GM12892 (cell line): ENCODE measurements at places on chromosomes 5 and 9.

GRCh38 chr9:77922591-77922990 lies 109.0 kb downstream of the GNAQ start:
- no peak for DNase-seq

- no peak for DNase-seq
Measured at GRCh38 chr5:39867923-39868322, 443.1 kb upstream of the DAB2 start.

- DNase-seq, result no peak
Measured at GRCh38 chr9:114671605-114672004, 10.4 kb downstream of the TEX48 start.

DNA sequence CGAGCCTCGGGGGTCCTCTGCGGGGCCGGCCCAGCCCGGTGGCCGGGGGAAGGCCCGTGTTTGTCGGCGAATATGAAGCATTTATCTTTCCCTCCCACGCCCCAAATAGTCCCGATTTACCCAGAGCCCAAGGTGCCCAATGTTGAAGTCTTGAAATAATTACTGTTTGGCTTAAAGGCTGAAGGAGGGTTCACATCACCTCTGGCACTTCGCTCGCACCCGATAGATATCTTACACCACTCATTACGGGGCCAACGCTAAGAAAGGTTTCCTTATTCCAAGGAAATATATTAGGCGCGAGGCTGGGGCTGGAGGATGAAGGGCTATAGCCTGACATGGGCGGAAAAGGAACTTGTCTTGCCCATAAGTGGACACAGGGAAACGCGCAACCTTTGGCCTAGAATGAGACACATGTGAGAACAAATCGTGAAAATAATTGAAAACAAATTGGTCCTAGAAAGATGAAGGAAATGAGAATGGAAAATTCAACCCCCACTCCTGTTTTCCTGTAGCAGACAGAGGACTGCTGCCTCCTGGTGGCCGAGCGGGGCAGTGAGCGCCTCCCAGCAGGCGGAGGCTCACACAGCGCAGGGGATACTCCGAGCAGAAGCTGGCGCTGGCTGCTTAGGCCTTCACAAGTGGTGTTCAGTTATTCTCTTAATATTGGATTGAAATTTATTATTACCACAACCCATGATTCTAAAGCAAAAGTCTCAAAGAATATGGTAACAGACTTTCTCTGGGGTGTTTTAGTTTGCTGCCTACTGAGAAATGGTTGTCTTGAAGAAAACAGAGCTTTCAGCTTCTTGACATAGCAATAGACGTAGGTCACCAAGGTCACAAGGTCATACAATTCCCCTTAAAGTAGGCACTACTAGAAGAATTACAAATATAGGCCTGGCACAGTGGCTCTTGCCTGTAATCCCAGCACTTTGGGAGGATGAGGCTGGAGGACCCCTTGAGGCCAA lies 7.9 kb downstream of the CCL21 start:
- peak; percentile 64 for DNase-seq

DNA sequence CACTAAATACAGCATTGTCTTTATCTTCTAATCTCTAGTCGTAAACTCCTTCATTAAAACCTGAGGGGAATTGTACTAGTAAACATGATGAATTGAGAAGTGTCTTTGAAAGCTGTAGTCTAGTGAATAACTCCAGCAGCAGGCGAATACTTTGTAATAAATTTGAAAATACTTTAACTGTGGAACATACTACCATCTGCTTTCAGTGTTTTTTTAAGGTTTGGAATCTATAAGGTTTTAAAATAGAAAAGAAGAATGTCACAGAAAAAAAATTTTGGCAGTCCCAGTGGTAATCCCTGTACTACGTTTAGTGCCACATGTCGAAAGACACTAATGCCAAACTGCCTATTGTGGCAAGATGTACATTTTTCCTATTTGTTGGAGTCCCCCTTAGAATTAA lies 379.0 kb upstream of the NUDT12 start:
- no peak for DNase-seq
